Inflammatory macrophage treated with lipopolysaccharide for 1 hour (primary cell): ENCODE measurements at places on chromosomes 1 and 21.
A peak's percentile ranks its signal among the peaks of the same experiment; 100 is the strongest.

GRCh38 chr21:14477133-14477532 lies 69.0 kb downstream of the SAMSN1 start:
- no peak for DNase-seq

DNA sequence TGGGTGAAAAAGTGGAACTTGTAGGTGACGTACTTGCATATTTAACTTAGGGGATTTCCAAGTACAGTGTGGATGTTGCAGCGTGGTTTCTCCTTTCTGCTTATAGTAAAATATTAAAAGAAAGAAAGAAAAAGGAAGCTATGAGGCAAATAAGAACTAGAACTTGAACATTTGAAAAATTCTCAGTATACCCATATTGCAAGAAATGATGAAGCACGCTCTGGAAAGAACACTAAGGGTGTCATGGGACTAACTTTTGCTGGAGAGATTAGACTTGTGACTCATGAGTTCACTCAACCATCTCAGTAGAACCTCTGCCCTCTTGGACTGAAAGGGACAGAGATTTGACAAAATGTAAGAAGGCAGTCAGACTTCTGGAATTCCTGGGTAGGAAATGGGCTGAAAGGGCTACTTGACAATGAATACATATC lies 704.5 kb upstream of the ADGRL4 start:
- DNase-seq, result no peak

DNA sequence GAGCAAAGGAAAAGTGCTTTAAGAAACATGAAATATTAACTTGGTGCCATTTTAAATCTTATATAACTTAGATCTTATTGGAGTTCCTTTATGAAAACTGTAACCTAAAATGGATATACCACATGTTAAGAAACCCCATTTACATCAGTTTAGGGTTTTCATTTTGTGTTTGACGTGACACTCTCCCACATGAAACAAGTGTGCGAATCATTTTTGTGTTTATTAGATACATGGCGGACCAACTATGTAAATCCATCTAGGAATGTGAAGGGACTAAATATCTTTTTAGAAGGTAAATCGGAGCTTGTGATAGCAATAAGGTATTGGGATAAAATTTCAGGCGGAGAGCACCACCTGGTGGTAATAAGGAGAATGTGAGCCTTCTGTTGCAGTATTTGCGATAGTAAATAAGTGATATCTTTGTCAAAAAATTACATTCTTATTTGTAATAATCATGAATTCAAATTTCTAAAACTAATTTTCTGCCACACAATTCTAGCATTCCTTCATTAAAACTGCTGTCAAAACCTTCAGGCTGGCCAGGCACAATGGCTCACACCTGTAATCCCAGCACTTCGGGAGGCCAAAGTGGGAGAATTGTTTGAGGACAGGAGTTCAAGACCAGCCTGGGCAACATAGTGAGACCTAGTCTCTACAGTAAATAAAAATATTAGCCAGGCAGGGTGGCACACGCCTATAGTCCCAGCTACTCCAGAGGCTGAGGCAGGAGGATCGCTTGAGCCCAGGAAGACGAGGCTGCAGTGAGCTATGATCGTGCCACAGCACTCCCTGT lies 31.3 kb downstream of the SMAP2 start:
- peak; percentile 74 for DNase-seq

DNA sequence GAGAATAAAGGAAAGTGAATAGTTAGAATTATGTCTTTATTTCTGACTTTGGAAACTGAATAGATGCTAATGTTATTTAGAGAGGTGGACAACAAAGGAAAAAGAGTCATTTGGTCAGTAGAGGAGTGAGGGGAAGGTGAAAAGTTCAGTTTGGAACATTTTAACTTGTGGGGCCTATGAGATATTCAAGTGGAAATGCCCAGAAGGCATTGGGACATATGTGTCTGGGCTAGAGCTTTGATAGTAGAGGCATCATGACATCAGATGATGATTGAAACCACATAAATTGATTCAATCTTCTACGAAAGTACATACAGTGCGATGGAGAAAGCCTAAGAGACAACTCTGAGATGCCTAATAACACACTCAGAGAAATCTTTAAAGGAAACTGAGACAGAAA lies 151.7 kb upstream of the COL11A1 start:
- DNase-seq, result no peak

DNA sequence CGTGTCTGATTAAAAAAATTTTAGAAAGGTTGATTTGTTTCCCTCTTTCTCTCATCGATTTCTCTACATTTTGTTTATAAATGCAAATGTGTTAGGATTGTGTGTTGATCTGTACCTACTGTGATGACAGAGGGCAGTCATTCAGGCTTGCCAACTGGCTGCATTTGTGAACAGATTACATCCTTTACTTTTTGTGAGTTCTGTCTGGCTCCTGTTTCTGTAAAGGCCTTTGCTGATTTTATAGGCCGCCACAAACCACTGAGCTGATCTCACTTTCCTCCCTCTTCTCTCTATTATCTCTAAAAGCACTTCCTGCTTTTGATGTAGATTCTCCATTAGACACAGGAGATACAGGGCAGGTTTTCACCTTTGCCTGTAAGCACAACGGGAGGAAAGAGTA lies 106.8 kb downstream of the ESRRG start:
- DNase-seq, result no peak

GRCh38 chr1:174689524-174689923 lies 241.8 kb downstream of the GPR52 start:
- DNase-seq, result no peak

DNA sequence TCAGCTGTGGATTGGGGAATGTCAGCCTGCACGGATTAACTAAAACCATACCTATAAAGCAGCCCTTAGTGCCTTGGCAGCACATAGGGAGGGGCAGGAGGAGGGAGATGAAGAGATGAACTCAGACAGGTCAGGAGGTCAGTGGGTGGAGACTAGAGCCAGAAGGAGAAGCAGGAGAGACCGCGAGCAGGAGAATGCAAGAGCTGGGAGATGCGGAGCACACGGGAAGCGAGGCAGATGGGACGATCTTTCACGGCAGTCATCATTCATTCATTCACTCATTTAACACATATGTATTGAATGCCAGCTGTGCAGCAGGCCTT lies 41.9 kb downstream of the NEK2 start:
- DNase-seq, result no peak

DNA sequence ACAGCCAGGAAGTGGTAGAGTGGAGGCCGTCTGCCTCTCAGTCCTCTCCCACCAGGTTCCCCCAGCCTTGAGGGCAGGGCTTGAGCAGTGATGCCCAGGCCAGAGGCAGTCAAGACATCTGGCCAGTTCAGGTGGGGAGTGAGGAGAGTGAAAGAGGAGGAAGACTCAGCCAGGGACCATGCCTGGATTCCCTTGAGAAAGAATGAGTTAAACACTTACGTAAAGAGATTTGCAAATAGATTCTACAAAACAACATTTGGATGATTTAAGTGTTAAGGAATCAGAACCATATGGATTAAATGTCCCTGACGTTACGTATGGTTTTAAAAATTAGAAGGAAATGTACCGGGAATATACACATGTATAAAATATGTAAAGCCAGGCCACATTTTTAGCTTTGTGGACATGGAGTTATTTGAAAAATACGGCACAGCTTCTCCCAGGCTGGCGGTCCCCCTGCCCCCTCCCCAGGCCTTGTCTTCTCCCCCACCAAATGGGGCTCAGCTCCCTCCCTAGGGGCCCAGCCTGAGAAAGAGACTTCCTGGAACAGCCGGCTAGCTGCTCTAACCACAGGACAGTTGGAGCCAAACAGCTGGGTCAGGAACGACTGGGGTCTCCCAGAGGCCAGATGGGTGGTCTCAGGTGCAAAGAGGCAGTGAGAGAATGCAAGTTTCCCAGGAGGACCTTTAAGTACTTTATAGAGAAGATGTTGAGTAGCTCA lies 188.3 kb upstream of the EDN2 start:
- no peak for DNase-seq

DNA sequence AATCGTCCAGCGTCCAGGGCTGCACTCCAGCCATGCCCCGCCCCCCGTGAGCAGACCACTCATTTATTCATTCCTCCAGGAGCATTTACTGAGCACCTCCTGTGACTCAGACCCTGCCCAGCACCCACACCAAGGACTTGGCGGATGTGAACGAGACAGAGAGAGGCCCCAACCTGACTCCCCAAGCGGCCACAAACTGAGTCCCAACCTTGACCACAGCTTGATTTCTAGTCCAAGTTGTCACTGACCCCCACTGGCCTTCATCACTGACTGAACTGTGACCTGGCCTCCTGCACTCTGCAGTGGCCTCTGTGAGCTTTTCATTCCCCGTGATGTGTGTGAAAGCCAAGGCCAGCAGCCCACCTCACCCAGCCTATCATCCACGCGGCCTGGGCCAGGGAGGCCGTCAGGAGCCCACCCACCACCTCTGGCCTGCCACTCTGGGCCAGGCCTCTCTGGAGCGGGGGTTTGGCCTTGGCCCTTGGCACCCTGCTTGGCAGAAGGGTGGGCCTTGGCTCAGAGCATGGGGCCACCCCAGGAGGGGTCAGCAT lies 19.3 kb upstream of the RUNX3 start:
- DNase-seq, result no peak

GRCh38 chr1:1374589-1374928 lies 448 bp downstream of the AURKAIP1 start:
- DNase-seq, result no peak

DNA sequence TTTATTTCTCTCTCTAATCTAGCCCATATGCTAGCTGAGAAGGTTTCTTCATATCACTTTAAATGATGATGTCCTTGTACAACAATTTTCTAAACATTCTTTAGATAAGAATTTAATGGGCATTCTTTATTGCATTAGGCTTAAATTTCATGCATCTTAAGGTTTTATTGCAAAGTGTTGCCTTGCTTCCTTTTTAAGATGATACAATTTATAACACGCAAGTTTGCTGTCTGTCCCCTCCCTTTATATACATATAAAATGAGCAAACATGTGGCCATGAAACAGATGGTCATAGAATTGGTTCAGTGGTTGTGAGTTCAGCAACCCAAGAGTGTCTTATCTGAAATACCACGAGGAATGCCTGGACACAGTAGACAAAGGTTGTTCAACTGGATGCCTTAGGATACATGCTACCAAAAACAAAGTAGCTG lies 12.1 kb downstream of the NBPF3 start:
- no peak for DNase-seq

DNA sequence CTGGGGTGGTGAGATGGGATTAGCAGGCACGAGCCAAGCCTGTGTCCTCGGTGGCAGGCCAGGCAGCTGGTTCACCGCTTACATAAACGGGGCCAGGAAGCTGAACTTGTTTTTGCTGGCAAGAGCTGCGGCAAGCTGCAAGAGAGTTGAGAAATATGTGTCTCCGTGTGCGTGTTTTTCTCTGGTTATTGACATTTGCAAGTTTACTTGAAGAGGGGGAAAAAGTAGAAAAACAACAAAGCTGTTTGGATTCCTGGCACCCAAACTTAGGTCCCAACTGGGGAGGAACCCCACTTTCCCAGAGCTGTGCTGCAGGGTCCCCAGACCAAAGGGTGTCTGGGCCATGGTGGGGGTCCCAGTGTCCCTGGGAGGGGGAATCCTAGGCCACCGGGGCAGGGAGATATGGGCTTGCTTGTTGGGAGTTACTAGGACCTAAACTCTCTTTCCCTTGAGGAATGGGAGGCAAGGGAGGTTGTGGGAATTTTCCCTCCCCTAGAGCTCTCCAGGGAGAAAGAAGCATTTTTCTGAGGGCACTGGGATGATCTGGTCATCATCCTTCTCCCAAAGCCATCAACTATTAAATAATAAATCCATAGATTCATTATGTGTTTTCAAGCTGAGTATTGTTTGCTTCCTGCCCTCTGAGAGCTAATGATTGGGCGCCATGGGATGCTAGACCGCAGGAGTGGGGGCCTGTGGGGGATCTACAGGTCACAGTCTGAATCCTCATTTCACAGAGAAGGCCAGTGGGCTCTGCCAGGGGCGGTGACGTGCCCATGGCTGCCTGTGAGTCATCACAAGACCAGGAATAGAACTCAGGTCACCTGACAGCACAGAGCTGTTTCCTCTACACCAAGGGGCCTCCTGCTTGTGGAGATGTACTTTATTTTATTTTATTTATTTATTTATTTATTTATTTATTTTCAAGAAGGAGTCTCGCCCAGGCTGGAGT lies 14.8 kb downstream of the IL6R start:
- peak; percentile 90 for DNase-seq

DNA sequence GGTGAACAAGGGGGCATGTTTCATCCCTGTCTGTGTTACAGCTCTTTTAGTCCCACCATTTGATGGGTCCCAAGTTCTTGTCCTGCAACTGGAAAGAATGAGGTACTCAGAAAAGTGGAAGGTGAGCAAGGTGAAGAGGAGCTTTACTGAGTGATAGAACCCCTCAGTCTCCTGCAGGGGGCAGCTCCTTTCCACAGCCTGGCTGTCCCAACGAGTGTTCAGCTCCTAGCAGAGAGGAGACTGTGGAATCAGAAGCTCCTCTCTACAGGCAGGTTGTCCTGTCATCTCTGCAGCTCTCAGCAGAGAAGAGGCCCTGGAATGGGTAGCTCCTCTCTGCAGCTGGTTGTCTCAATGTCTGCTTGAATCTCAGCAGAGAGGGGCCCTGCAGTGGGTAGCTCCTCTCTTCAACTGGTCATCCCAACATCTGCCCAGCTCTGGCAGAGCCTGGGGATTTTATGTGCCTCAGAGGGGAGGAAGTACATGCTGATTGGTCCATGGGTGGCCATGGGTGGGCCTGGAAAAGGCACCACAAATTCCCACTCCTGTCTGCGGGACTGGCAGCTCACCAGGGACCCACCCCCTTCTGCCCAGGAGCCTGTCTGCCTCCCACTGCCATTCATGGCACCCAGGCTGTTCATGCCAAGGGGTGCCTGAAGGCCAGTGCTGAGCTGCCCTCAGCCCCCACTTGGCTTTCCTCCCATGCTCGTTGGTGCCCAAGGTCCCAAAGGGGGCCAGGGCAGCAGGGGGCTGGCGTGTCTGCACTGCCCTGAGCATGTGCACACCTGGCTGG lies 25.7 kb downstream of the LDLRAD1 start:
- DNase-seq, result no peak

GRCh38 chr1:187763465-187763864 lies 934.7 kb downstream of the PLA2G4A start:
- no peak for DNase-seq

DNA sequence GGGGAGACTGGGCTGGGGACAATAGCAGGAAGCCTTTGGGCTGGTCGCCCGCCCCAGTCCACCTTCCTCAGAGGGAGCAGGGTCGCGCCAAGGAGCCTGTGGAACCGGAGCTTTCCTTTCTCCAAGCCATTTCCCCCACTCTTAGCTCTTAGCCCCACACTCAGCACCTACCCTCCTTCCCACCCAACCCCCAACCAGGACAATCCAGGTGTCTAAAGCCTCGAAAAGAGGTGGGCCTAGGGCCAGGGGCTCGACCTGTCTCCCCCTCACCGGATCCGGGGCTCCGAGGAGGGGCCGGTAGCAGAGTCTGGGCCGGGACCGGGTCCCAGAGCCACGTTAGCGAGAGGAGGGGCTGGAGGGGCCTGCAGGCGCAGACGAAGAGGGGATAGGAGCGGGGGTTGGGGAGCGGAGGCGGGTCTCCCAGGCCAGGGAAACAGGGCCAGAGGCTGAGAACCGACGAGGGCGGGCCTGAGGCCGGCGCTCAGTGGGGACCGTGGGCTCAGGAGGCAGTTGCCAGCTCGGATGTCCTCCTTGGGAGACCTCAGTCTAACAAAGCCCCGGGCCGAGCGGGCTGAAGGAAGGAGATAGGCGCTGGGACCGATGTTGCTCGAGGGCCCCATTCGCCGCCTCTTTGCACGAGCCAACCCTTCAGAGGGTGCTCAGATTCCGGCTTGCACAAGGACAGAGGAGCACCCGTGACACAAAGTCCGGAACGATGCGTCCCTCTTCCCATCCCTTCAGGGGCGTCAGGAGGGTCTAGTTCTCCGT lies 943 bp downstream of the SEMA6C start:
- no peak for DNase-seq
